ENCODE measurements at places on chromosomes 2 and 18. TPM values are rescaled to one million over a fixed set of nuclear protein-coding genes. Genes with fewer than 3 reads are reported as not detected.

- DNase-seq: no peak
Observed at GRCh38 chr2:79713131-79713785, 200.4 kb downstream of the CTNNA2 start.

GRCh38 chr18:13831864-13832508, 8.0 kb downstream of the MC5R start:
- no peak for DNase-seq

AOX1 gene
- 1.7 TPM for polyA plus RNA-seq

- DNase-seq: peak; percentile 20
Observed at GRCh38 chr2:206443735-206444527, 599 bp downstream of the ADAM23 start.

GRCh38 chr2:23592898-23593751, 208.1 kb downstream of the KLHL29 start:
- no peak for DNase-seq

- DNase-seq: no peak
Observed at GRCh38 chr2:165691615-165692014, 102.4 kb downstream of the GALNT3 start.

UBXN4 gene
- polyA plus RNA-seq: 160 TPM

- DNase-seq: no peak
Observed at GRCh38 chr2:186195696-186196095, 290.4 kb upstream of the ZC3H15 start.

DNA sequence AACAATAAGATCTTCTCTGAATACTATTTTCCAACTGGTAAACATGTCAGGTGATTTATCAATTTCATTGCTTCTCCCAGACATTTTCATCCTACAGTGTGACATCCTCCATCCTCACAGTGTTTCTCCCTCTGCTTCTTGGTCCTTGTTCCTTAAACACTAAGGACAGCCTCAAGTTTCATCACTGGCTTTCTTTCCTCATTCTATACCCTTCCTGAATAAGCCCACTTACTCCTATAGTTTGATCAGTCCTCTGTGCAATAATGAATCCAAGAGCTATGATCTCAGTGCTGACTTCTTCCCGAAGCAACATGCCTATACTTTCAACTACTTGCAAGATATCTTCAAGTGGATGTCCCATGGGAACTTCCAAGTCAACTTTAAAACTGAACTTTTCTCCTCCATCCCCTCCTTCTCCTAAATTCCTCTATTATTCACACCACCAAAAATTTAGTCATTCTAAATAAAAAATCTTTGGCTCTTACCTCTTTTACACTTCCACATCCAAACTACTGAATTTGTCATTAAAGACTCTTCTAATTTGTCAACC, 87.6 kb downstream of the FAM228A start:
- no peak for DNase-seq

GRCh38 chr2:232976176-232976575, 36.9 kb downstream of the NGEF start:
- DNase-seq: no peak

GRCh38 chr2:16745466-16745865, 79.8 kb upstream of the CYRIA start:
- DNase-seq: no peak

FEV gene
- 0.08 TPM for polyA plus RNA-seq

GRCh38 chr2:75608684-75609333, 37.8 kb upstream of the MRPL19 start:
- DNase-seq: no peak

- DNase-seq: no peak
Observed at GRCh38 chr2:45729753-45730512, 78.5 kb downstream of the PRKCE start.

DNA sequence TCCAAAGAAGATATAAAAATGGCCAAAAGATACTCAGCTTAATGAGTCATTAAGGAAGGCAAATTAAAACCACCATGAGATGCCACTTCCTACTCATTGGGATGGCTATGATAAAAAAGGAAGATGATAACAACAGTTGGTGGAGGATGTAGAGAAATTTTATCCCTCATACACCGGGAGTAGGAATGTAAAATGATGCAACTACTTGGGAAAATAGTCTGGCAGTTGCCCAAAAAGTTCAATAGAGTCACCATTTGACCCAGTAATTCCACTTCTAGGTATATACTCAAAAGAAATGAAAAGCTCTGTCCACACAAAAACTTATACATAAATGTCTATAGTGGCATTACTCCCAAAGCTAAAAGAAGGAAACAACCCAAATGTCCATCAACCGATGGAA, 10.1 kb upstream of the SULT1C2 start:
- no peak for DNase-seq

DNA sequence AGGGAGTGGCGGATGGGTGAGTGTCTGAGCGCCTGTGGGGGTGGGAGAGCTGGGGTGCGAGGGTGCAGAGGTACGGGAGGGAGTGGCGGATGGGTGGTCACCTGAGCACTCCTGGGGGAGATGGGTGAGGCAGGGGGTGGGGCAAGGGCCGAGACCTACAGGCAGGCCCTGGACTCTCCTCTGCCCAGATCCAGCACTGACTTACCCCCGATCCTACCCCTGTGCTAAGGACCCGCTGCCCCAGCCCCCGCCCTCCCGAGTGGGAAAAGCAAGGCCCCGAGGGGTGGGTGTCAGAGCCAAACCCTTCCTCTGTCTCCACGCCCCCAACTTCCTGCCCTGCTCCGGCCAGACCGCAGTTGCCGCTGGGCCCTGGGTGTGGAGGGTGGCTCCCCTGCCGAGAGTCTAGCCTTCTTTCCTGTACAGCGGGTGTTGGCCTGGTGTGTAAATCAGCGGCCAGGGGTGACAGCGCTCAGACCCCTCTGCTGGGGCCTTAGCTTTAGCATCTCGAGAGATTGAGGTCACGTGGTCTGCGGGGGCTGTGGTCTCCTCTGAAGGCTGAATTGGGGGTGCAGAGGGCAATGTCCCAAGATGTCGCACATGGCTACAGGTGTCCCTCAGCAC, 12.5 kb downstream of the BOK start:
- no peak for DNase-seq

GRCh38 chr2:20334605-20335203, 15.9 kb downstream of the PUM2 start:
- no peak for DNase-seq

IL1R1 gene
- 32.9 TPM for polyA plus RNA-seq

- no peak for DNase-seq
Observed at GRCh38 chr2:101577173-101577572, 102.3 kb upstream of the RFX8 start.

DNA sequence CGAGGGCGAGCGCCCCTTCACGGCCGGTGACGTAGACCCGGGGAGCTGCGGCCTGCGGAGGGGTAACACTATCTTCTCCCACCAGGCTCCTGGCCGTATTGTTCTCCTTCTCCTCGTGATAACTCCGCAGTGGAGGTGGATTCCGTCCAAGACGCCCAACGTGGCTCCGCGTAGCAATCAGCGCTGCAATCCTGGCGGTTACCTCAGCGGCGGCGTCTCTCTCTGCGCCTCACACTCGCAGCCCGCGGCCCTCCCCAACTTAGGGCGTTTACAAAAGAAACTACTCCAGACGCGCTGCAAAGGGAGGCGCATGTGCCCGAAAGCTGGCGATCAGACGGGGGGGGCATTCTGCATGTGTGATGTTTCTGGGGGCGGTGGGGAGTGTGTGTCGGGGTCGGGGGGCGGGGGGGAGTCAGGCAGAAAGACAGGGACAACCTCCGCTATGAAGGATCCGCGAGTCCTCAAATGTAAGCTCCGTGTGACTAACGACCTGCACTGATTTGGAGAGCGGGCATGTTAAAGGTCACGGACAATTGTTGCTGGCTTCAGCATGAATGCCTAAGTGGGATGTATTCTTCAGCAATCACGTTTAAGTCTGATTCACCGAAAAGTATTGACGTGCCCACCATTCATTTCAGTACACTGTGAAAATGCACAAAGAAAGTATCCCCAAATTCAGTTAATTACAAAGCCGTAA, 1.3 kb upstream of the ZNF516 start:
- DNase-seq: no peak

DNA sequence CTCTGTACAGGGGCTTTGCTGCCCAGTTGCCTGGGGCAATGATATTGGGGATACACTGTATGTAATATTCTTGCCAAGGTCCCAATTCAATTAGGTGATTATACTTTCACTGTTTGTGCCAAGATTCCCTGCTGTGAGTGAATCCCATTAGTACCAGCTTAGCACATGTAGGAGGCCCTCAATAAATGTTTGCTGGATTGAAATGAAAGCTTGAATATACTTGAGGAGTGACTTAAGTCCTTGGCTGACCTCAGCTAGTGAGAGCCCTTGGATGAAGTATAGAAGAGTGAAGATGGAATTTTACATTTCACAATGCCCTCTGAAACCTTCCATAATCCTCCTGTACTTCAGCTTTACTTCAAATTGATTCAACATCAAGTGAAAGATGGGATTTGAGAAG, 102.9 kb downstream of the GATA6 start:
- no peak for DNase-seq

GRCh38 chr18:74799542-74799941, 201.9 kb downstream of the ZNF407 start:
- DNase-seq: no peak

GRCh38 chr2:45852450-45853150, 201.1 kb downstream of the PRKCE start:
- no peak for DNase-seq

- DNase-seq: no peak
Observed at GRCh38 chr2:113093613-113093977, 25.8 kb downstream of the IL1F10 start.

DNA sequence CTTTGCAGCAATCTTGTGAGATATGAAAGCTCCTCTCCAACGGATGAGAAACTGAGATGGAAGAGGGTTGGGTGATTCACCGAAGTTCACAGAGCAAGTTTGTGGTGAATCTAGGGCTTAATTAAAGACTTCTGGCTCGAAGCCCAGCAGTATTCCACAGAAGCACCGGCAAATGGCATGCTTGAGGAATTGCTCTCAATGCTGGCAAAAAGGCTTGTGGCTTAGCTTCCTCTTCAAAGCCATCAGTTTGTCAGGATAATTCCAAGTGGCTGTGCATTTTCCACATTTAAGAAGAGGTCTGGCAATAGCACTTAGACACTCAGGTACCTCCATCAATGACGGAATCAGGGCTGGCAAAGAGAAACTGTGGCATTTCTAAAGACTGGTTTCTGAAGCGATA, 98.7 kb upstream of the SLC66A3 start:
- DNase-seq: no peak

DHRS9 gene
- 1.6 TPM for polyA plus RNA-seq

- no peak for DNase-seq
Observed at GRCh38 chr18:54529444-54529843, 61.6 kb upstream of the DYNAP start.

DNA sequence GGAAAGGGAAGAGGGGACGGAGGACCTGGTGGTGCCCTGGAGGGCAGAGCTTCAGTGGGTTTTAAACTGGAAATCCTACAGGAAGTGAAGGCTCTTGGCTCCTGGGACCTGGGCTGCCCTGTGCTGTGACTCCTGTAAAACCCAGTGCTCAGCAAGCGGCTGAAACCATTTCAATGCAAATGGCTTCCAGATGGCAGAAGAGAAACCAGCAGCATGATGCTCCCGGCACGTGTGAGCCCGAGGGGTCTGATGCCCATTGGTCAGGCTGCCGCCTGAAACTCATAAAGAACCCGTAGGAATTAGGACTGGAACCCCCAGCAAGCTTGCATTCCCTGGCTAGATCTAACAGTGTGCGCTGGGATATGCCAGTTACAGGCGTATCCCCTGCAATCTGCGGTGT, 109.2 kb upstream of the THOC1 start:
- DNase-seq: no peak

DNA sequence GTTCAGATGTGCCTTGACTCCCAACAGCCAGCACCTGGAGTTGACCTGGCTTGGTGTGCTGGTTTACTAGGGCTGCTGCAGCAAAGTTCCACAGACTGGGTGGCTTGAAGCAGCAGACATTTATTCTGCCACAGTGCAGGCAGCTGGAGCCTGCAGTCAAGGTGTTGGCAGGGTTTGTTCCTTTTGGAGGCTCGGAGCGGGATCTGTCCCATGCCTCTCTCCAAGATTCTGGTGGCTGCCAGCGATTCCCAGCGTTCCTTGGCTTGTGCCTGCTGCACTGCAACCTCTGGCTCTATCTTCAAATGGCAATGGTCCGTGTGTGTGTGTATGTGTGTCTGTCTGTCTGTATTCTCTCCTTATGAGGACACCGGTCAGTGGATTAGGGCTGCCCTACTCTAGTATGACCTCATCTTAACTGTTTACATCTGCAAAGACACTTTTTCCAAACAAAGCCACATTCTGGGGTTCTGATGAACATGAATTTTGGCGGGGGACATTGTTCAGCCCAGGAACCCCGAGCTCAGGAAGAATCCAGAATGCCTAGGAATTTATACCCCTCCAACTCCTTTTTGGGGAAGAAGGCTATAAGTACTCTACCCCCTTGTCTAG, 44.7 kb upstream of the TMEM131 start:
- DNase-seq: no peak

GRCh38 chr18:6248017-6248416, 166.7 kb downstream of the L3MBTL4 start:
- DNase-seq: no peak

GRCh38 chr18:35522130-35522959, 24.6 kb upstream of the INO80C start:
- no peak for DNase-seq

- DNase-seq: no peak
Observed at GRCh38 chr2:227374158-227374557, 4.9 kb downstream of the TM4SF20 start.

PLB1 gene
- polyA plus RNA-seq: 1.3 TPM

GRCh38 chr2:218961229-218961628, 1.8 kb downstream of the CDK5R2 start:
- DNase-seq: no peak

GRCh38 chr2:1967242-1968208, 223.2 kb upstream of the PXDN start:
- DNase-seq: peak; percentile 20

SCG2 gene
- polyA plus RNA-seq: 0.46 TPM

GRCh38 chr2:127356531-127356930, 31.2 kb downstream of the MAP3K2 start:
- no peak for DNase-seq

IL18RAP gene
- 0.18 TPM for polyA plus RNA-seq

GRCh38 chr18:21145371-21145770, 33.8 kb upstream of the ROCK1 start:
- no peak for DNase-seq

DNA sequence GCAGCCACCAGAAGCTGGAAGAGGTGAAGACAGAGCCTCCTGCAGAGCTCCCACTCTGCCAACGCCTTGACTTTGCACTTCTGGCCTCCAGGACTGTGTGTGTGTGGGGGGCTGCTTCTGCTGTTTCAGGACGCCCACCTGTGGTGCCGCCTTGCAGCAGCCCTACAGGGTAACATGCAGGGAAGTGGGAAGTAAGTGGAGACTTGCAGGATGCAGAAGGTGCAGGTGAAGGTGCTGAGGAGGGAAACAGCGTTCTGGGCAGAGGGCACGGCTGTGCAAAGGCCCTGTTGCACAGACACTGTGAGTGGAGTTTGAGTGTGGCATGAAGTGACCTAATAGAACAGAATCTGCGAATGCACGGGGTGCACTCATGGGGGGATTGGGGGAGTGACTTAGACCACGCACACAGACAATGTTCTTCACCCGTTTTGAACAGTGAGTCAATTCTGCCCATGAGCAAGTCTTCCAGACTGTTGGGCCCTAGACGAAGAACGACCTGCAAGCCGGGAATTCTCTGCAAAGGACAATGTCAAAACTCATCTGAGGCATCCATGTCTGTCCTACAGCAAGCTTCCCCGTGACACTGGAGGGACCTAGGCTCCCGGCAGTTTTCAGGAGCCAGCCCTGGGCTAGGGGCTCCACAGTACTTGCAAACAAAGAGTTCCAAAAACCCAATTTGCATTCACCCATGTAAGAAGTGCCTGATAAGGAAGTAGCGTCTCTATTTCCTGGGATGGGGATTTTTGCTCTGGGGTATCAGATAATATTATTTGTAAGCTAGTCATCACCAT, 19.0 kb downstream of the MBP start:
- DNase-seq: no peak

NMS gene
- not detected for polyA plus RNA-seq

- DNase-seq: no peak
Observed at GRCh38 chr2:176682278-176682677, 413.0 kb downstream of the MTX2 start.

All from right renal pelvis (tissue), 4 donors.